Fibroblast of gingiva (primary cell): ENCODE measurements at places on chromosomes 5 and 9.
A peak's percentile ranks its signal among the peaks of the same experiment; 100 is the strongest.

GRCh38 chr5:171989276-171989675 is 17.2 kb downstream of the FBXW11 start:
- no peak for DNase-seq

DNA sequence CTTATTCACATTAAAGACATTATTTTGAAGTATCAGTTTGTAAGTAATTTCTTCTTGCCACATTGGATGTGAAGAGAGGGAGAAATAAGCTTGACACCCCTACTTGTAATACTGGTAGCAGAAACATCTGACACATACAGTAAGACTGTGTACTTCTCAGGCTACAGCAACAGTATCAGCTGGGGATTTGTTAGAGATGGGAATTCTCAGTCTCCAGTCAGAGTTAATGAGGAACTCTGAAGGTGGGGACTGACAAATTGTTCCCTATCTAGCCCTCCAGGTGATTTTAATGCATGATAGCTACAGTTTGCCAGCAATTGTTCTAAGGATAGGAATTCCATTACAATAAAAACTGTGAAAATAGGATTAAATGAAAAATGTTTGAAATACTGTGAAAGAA is 524.8 kb downstream of the PRR16 start:
- no peak for DNase-seq

DNA sequence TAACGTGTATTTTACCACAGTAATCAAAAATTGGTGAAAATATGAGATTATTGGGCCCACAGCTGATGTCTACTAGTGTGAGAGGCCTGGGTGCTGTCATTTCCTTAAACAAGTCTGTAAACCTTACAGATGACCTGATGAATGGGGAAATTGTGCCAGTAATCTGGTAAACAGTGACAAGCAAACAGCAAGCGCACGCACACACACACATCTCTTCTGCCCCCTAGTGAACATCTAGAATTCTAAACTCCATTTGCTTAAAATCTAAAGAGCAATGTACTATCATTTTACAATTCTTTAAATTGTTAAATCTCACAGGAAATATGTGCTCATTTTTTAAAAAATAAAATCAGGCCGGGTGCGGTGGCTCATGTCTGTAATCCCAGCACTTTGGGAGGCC is 7.5 kb upstream of the RAPGEF1 start:
- DNase-seq, result peak; percentile 75

GRCh38 chr9:130713286-130713960 is 19.8 kb downstream of the EXOSC2 start:
- peak; percentile 59 for DNase-seq

DNA sequence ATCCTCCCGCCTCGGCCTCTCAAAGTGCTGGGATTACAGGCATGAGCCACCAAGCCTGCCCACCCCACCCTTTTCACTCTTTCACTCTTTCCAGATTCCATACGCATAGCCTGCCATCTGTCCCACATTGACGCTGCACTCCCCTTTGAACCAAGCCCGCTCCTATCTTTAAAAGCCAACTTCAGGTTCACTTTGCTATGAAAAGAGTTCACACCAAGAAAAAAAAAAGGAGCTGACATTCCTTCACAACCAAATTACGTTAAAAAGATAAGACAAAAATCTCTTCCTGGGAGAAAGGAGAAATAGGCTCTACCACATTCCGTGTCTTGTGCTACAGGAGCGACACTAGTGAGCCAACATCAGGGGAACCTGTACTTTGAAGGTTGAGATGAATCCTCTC is 41.5 kb downstream of the DMRT1 start:
- no peak for DNase-seq

GRCh38 chr5:115487756-115488155 is 56.8 kb downstream of the FEM1C start:
- no peak for DNase-seq

DNA sequence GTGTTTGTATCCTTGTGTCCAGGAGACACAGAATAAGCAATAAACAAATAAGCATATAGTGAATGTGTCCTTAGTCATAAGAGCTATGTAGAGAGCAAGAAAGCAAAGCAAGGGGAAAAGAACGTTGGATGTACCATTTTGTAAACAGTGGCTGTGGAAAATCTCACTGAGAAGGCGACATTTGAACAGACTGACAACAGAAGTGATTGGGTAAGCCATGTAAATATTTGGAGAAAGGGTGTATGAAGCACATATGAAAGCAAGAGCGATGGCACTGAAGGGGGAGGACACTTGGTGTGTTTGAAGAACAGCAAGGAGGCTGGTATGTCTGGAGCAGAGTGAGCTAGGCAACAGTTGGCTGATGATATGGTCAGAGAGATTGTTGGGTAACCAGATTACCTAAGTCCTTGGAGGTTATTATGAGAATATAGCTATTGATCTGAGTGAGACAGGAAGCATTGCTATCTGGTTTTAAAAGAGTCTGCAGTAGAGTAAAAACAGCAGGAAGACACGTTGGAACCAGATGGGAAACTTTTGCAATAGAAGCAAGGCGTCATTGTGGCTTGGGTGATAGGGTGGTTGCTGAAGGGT is 115.5 kb upstream of the IL7R start:
- peak; percentile 73 for DNase-seq

GRCh38 chr9:77766587-77766986 is 118.5 kb upstream of the GNA14 start:
- no peak for DNase-seq

DNA sequence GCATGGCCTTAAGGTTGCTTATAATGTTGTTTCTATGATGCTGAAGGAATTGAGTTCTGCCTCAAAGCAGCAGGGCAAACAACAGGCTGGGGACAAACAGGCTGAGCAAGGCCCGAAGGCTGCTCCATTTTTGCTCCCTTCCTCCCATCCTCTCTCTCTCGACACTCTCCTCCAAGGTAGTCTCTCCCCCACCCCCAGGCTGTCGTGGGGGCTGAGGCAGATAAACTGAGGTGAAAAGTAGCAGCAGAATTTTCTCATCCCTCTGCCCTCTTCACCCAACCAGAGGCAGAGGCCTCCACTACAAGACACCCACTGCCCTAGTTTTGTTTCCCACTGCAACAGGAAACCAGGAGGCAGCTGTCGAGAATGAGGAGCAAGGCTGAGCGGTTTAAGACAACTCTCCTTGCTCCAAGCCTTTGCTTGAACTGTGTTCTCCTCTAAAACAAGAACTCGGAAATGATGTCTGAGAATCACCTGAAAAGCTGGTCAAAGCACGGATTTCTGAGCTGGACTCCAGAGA is 13.5 kb upstream of the GNA14 start:
- no peak for DNase-seq

GRCh38 chr9:98986866-98987651 is 43.4 kb downstream of the COL15A1 start:
- no peak for DNase-seq

GRCh38 chr9:16364347-16364746 is 506.1 kb downstream of the BNC2 start:
- DNase-seq, result no peak

DNA sequence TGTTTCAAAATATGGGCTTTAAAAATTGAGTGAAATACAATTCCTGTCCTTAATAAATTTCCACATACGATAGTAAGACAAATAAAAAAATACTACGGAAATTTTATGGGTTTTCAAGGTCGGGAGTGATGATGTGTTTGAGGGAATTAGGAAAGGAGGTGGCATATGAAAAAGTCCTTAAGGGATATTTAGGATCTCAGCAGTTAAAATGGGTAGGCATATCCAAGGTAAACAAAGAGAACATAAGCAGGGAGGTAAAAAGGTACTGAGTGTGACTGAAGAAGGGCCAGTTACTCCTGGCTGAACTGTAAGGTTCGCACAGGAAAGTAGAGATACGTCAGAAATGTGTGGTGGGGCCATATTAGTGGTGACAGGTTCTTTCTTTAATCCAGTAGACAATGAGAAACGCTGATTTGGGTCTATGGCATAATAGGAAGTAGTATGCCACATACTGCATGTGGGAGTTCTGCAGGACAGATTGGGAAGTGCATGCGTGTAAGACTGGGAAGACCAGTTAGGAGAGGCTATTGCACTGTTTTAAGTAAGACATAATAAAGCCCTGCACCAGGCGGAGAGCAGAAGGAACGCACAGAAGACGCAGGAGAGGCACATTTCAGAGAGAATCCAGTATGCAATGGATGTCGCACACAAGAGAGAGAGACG is 937 bp upstream of the HMGCR start:
- peak; percentile 87 for DNase-seq

GRCh38 chr9:126684345-126684744 is 70.6 kb downstream of the LMX1B start:
- DNase-seq, result no peak

- DNase-seq, result no peak
Measured at GRCh38 chr9:112726428-112726827, 8.5 kb upstream of the INIP start.

GRCh38 chr5:33850100-33850594 is 41.6 kb downstream of the ADAMTS12 start:
- peak; percentile 60 for DNase-seq

- no peak for DNase-seq
Measured at GRCh38 chr5:124162767-124163532, 583.5 kb downstream of the ZNF608 start.

DNA sequence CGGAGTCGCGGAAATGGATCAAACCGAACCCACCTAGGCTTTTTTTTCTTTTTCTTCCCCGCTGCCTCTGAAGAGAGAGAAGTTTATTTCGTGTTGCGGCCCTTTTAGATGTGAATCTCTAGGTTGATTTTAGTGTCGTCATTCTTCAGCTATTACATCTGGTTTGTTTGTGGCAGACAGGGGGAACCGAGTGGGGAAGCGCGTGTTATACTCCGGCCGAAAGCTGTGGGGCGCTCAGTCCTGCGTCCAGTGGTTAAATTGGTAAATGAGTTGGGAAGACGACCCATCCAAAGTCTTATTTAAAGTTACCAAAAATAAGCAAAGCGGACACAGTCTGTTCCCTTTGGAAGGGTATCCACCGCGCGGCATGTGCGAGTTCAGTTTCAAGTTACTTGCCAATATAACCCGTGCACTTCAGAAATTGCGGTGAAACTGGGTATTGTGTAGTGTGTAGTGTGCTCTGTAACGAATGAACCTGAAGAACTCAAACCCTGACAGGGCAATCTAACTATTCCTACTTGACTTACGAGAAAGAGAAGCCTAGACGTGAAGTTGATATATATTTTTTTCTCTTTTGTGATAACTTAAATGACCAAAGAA is 1.3 kb downstream of the MAN2A1 start:
- peak; percentile 85 for DNase-seq

GRCh38 chr9:123772967-123773366 is 157.0 kb downstream of the DENND1A start:
- no peak for DNase-seq

DNA sequence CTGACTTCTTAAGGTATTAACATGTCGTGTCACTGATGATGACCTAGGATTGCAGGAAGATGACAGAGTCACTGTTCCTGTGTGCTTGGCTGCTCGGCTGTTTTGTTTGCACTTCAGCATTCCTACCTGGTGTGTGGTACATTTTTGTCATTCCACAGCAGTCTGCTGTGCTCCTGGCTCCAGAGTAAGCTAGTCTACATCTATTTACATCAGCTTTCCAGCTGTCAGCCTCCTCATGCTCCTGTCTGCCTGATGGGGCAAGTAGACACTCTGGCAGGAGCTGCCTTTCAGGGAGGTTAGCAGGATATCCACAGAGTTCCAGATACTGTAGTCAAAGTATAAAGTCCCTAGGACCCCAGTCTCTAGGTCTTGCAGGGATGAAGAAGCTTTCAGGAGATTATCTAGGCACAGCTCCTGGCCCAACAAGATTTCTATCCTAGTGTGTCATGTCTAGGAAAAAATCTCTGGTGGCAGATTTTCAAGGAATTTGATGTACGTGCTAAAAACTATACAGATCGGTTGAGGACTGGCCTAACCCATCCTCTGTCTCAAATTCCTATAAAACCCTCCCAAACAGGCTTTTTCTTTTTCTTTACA is 28.4 kb downstream of the RUSC2 start:
- DNase-seq, result peak; percentile 74

- no peak for DNase-seq
Measured at GRCh38 chr9:36980148-36980974, 53.7 kb downstream of the PAX5 start.

GRCh38 chr9:79428422-79428821 is 143.3 kb upstream of the TLE4 start:
- no peak for DNase-seq

DNA sequence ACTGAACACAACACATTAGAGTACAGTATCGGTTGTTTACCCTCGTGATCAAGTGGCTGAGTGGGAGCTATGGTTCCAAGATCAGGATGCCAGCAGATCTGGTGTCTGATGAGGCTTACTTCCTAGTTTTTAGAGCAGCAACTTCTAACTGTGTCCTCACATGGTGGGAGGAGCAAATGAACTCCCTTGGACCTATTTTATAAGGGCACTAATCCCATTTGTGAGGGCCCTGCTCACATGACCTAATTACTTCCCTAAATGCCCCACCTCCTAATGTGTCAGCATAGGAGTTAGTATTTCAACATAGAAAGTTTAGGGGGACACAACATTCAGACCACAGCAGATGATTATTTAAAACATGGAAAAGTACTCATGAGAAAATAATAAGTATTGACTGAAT is 111.8 kb downstream of the GCNT1 start:
- no peak for DNase-seq

DNA sequence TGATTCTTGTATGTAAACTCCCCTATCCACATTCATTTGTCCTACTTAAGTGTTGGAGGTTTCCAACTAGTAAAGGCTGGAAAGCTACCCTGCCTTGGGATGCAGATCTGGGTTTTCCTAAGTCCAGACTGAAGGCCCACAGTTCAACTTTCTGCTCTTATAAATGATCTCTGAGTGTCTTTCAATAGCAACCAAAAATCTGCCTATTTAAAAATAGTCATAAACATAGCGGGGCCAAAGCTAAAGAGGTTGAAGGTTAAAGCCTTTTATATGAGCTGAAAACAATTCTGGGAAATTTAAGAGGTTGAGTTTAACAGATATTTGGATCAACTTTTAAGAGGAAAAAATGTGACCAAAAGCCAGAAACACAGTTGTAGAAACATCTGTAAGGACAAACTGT is 87.2 kb downstream of the NTRK2 start:
- no peak for DNase-seq

DNA sequence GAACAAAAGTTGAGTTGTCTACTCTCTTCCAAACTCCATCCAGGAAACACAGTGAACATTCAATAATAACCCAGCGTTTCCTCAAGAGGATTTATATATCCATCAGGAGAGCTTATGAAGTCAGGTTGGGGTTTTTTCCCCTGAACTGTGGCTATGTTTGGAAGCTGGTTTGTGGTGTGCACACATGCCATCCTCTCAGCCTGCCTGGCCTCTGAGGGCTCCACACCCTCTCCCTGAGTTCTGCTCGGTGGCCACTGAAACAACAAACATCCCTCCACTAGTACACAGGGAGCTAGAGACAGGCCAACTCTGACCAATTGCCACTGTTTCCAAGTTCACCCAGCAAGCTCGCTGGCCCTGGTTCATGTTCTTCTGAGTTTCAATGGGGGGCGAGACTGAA is 35.7 kb downstream of the SMIM23 start:
- no peak for DNase-seq

- DNase-seq, result no peak
Measured at GRCh38 chr5:50967009-50967562, 300.6 kb downstream of the PARP8 start.

DNA sequence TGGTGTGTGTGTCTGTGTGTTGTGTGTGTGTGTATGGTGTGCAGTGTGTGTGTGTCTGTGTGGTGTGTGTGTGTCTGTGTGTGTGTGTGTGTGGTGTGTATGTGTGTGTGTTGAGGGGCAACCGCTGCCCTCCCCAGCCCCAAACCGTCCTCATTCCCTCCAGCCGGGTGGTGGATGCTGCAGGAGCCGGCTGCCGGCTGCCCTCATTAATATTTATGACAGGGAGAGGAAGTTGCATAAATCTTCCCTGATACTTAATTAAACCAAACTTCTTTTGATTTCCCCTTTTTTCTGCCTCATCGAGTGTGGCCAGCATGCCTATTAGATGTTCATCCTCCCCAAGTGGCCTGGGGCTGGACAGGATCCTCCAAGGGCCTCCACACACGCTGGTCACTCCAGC is 121.4 kb upstream of the MVB12B start:
- no peak for DNase-seq
